ENCODE measurements at places on chromosomes 4 and X.

DNA sequence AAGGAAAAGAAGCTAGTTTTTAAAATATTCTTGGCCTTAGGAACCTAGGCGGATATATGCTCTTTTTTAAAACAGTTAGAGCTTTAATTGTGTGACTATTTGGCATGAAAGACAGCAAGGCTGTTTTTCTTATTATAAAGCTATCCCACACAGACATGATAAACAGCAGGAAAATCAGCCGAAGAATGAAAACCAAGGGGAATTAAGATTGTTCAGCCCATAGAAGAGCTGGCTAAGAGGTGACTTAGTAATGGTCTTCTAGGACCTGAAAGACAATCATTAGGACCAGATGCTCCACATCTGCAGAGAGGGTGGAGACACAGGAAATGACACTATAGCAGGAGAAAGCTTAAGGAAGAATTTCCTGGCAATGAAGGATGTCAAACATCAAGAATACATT is 171.4 kb upstream of the NRK start:
- no peak for DNase-seq

DNA sequence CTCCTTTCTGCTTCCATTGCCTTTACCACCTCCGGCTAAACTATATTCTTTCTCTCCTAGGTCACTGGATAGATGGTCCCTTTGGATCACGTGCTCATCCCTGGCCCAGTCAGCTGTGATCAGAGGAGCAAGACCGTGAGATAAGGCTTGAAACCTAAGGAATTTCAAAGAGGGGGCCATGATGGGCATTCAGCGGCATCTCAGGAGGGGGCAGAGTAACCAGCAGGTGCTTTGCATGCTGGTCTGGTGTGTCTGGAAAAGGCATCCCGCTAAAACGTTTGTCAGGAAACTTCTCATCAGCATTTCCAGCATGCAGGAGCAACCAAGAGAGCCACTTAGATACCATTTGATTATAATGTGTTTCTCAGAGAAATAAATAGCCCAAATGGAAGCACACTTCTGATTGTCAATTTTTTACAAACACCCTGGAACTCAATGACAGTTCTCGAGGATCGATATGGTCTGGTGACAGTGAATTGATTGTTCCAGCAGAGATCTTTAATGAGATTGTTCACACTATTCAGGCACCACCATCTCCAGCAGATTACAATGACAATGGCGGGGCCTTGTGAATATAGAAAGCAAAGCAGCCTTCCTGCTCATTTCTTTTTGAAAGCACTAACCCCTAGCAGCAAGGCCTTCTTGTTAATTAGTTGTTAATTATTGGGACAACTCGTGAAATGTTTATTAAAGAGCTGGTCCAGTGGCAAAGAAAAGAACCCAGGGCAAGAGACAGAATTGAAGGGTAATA is 327.1 kb downstream of the PTTG2 start:
- no peak for DNase-seq

DNA sequence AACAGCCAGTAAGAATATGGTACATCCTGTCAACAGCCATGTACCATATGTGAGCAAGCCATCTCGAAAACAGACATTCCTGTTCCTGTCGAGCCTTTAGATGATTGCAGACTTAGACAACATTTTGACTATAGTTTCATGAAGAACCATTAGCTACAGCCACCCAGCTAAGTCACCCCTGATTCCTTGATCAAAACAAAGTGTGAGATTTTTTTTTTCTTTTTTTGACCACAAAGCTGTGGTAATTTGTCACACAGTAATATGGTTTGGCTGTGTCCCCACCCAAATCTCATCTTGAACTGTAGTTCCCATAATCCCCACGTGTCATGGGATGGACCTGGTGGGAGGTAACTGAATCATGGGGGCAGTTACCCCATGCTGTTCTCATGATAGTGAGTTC is 15.2 kb upstream of the HADH start:
- no peak for DNase-seq

- no peak for DNase-seq
These were observed 1189.6 kb downstream of the PCDH18 start for GRCh38 chr4:136342666-136343065.

DNA sequence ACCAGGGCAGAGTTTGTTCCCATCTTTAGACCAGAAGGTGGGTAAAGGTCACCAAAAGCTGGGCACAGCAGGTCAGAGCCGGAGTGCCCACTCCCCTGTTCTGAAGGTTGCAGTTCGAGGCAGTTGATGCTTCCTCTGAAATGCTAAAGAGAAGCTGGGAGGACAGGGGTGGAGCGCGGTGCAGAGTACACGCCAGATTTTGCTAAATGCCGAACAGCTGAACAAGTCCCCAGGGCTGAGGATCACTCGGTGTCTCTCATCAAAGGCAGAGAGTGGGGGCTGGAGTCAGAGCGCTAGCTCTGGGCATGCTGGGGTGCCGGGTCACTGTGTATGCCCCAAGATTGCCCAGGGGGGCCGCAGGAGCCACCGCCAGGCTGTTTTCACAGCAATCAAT is 197.0 kb downstream of the BCOR start:
- no peak for DNase-seq

DNA sequence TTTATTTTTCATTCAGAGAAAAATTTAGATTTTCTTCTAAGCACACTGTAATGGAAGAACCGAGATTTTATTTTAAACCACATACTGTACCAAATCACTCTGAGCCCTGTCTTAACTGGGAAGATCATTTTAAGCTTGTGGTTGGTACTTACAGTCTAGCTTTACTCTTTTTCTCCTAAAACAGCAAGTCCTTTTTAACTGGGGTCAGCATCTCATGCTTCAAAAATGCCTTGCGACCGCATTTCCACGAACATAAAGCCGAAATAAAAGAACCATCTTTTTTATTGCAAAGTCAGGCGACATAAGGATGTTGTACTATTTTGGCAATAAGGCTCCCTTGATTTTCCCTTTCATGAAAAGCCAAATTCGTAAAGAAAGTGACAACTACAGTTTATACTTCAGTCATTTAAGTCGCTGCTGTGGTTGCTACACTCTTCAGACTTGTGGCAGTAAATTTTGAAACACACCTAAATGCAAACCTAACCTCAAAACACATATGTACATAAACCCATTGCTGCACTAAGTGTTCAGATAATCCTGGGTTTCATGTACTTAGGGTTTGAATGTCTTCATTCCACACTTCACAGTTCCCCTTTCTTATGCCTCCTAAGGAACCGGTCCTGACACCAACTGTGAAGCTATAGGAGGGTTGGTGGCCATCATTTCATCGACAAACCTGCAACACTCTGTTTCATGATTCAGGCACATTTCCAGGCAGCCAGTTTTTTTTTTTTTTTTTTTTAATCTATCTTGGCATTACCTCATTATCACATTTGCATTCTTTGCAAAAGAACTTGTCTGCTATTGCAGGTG is 3.0 kb downstream of the STOX2 start:
- DNase-seq, result no peak

DNA sequence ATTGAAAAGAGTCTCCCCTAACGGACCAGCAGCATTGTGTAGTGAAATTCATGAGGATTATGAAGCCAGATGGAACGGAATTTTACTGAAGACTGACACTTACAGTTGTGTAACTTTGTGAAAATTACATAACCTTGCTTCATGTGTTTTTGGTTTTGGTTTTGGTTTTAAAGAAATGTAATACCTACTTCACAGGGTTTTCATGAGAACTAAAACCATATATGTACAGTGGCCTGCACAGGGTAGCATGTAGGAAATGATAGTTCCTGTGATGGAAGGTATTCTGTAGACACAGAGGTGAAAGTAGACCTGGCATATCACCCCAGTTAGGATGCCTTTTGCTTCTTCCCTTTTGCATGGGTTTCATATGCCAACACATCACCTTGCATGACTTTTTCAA is 247.0 kb downstream of the BANK1 start:
- no peak for DNase-seq

DNA sequence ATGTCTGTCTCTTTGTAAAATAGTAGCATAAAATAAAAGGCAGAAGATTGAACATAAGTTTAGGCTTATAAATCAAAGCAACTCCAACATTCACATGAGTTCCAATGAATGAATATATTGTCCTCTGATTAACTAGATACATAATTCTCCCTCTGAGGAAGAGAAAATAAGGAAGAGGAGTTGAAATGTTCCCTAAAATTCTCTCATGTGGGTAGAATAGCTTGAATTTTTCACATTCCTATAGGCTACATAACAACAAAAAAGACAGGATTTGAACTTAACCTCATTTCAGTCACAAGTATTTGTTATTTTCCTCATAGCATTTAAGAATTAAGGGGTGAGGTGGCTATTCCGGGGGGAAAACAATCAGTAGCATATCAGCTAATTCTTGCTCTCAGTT is 462.4 kb upstream of the NDST4 start:
- DNase-seq, result no peak

GRCh38 chr4:111718763-111719559 is 426.3 kb upstream of the FAM241A start:
- DNase-seq, result no peak

DNA sequence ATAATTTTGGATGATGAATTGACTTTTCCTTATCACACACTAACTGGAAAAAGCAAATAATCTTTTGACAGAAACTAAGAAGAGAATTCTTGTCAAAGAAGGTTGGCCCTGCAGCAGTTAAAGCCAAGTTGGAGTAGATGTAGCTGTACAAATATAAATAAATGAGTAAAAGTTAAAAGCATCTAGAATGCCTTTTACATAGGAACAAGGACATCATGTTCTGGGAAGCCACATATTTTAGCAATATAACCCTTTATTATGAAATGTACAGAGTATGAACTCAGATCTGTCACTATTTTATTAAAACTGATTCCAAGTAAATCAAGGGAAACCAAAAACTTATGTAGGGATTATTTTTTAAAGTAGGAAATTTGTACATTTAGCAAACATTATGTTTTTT is 269.4 kb upstream of the FAT4 start:
- no peak for DNase-seq

DNA sequence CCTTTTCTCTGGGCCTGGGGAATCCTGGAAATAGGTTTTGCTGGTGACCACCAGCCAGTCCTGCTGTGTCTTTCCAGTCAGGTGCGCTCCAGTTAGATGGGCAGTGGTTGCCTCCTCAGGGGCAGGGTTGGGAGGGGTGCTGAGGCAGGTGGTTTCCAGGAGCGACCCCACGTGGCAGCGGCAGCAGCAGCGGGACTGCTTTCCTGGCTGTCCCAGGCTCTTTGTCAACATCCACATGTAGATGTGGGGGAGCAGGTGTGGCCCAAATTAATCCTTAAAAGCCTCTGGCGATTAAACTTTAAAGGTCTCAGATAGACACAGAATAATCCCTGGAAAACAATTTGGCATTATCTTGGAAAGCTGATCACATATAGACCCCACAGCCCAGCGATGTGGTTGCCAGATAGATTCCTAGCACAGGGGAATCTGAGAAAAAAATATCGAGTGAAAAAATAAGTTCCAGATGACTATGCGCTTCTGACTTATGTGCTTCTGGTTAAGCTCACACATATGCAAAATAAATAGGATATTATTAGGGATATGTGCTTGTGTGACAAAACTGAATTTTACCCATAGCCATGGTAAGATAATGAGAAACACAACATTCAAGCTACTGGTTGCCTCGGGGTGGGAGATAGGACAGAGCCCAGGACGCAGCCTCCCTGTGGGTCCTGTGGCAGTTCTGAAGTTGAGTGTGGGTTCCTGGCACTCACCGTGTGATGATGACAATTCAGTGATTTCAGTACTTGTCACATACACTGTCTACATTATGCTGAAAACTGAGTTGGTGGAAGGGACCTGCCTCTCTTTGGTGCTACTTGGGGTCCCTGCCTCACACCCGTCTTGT is 336.4 kb downstream of the ARHGAP10 start:
- no peak for DNase-seq

DNA sequence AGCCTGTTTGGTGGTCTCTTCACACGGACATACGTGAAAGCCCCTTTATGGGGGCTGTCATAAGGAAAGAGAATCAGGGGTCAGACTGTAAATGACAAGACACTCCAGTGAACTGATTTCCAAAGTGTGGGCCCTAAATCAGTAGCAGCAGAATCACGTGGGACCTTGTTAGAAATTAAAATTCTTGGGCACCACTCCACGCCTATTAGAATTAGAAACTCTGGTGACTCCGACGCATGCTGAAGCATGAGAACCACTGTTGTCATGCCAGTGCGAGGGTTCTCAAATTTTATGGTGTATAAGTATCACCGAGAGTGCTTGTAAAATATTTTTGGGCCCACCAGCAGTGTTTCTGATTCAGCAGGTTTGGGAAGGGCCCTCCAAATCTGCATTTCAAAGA is 672.8 kb downstream of the DMD start:
- no peak for DNase-seq

DNA sequence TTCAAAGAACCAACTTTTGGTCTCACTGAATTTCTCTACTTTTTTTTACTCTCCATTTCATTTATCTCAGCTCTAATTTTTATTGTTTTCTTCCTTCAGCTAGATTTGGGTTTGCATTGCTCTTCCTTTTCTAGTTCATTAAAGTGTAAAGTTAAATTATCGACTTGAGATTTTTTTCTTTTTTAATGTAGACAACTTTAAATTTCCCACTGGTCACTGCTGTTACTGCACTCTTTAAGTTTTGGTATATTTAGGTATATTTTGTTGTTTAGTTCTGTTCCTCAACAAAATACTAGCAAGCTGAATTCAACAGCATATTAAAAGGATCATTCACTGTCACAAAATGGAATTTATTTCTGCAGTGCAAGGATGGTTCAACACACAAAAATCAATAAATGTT is 572.0 kb upstream of the DIAPH2 start:
- no peak for DNase-seq

GRCh38 chr4:7989654-7990053 is 50.0 kb upstream of the AFAP1 start:
- DNase-seq, result no peak

GRCh38 chr4:2843263-2843940 is at the start of gene ADD1:
Gene ADD1, plus strand, starts transcription at chr4:2843844. Its CDS starts 32,072 bp downstream, at chr4:2875916.
- DNase-seq, result peak; percentile 65

- DNase-seq, result no peak
These were observed 64.4 kb downstream of the CHST7 start for GRCh38 chrX:46637938-46638337.

GRCh38 chr4:89216422-89216821 is 91.2 kb downstream of the GPRIN3 start:
- no peak for DNase-seq

DNA sequence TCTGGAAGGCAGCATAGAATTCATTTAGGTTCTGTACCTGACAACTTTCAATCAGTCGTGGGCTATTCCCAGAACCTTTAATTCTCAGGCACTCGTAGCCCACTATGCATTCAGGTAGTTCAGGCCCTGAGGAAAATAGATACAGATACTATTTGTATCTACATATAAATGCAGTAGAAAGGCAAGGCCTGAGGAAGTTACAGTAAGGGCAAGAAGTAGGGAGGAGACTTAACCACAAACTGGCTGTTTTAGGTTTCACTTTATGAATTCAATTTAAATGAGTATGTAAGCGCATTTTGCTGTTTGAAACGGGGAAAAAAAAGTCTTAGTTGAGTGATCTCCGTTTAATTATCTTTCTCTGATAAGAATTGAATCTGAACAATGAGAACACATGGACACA is 529.4 kb upstream of the ATOH1 start:
- no peak for DNase-seq
